ENCODE measurements at places on chromosomes 12 and 14.

DNA sequence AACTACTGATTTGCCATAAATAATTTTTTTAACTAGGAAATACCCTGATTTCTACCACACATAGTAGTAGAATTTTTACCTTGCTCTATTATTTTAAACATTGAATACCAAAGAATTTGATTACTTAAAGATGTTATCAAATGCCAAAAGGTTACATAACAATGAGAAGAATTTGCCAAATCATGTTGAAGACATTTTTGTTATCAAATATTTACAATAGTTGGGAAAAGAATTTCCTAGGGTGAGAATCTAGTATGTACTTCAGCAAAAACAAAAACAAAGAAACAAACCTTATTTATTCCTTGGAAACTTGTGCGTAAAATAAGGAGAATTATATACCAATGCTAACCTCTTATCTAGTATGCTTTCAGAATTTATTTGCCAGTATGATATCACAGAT is 107.2 kb downstream of the SCAF11 start:
- DNase-seq, result no peak

GRCh38 chr12:114735680-114736374 is 51.9 kb upstream of the TBX3 start:
- DNase-seq, result no peak

DNA sequence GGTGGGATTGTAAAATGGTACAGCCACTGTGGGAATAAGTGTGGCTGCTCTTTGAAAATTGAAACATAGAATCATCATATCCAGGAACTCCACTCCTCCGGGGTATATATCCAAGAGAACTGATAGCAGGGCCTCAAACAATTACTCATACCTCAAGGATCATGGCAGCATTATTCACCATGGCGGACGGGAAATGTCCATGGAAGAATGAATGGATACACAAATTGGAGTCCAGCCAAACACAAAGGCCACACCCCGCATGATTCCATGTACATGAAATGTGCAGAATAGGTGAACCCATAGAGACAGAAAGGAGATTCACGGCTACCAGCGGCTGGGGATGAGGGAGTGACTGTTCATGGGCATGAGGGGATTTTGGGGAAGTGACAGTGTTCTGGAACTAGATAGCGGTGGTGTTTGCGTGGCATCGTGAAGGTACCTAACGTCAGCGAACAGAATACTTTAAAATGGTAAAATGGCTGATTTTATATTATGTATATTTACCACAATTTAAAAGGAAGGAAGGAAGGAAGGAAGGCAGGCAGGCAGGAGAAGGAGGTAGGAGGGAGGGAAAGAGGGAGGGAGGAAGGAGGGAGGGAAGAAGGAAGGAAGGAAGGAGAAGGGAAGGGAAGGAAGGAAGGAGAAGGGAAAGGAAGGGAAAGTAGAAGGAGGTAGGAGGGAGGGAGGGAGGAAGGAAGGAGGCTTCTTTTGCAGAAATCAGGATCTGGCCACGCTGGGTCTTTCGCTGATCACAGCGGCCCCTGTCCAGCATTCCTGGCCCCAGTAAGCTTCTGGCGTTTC is 14.1 kb upstream of the NCOR2 start:
- no peak for DNase-seq

DNA sequence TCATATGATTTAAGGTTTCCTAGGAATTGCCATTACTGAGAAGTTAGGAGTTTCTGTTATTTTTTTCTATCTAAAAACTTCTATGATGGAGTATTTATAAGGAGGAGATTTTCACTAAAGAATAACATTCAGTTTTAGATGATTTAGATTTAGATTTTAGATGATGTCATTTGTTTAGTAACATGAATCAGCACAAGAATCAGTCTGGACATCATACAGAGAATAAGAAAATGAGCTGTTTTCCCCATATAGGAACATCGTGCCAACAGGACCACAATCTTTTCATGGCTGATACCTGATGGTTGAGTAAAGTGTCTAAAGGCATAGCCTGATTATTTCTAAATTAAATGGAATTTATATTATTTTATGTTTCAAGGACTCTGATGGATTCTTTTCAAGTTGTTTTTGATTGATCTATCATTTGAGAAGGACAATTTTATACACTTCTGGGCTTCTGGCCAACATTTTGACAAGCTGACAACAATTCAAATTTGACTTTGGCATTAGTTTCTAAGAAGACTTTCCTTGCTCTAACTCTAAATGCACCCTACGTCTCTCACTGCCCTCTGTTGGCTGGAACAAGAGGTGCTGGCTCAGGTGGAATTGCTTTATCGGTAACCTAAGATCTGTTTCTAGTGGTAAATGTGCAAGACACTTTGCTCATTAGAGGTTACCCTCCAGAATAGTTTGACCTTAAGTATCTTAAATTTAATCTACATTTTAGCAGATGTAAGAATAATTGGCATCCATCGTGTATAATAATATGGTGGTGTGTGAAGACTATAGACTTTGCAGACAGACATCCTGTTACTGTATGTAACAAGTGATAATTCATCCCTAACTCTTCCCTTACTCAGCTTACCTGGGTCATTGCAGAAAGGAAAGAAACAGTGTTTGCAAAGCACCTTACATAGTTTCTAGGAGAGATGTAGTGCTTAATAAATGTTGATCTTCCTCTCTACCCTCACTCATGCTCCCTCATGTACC is 42.8 kb upstream of the CPSF6 start:
- no peak for DNase-seq

GRCh38 chr12:29429999-29430715 is 49.2 kb upstream of the ERGIC2 start:
- DNase-seq, result no peak

GRCh38 chr14:60482743-60483142 is 3.1 kb downstream of the C14orf39 start:
- no peak for DNase-seq

DNA sequence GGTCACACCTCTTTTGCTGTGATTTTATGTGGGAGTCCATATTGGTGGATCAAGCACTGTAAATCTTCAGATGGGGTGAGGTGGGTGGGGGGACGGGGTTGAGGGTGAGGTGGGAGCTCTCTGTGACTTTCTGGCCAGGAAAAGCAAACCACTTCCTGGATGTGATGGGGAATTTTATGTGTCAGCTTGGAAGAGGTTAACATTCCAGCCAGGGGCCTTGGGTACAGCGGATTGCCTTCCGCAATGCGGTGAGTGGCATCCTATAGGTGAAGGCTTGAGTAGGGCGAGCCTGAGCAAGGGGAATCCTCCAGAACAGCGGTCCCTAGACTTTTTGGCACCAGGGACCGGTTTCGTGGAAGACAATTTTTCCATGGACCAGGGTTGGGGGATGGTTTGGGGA is 36.2 kb downstream of the DLK1 start:
- DNase-seq, result no peak
